ENCODE measurements at places on chromosomes 11 and 22.

DNA sequence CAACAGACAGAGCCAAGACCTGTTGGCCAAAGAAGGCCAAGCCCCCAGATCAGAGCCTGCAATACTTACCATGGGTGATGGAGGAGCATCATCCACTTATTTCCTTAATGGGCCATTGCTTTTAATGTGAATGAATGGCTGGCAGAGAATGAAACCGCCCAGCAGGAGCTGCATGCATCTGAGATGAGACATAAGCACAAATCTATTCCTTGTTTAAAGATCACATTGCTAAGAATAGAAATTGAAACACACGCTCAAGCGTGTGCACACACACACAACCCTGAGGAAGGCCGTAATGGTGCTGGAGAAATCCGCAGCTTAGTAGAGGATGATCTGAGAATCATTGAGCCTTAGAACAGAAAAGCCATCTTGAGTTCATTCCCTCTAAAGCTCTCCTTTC, 5.3 kb upstream of the RRAS2 start:
- no peak for DNase-seq

- DNase-seq, result no peak
Observed at GRCh38 chr11:75655605-75656004, 13.2 kb downstream of the MAP6 start.

- no peak for DNase-seq
Observed at GRCh38 chr11:97502201-97502600, 1112.4 kb downstream of the JRKL start.

GRCh38 chr22:31148953-31149627, 8.8 kb upstream of the PLA2G3 start:
- DNase-seq, result no peak

DNA sequence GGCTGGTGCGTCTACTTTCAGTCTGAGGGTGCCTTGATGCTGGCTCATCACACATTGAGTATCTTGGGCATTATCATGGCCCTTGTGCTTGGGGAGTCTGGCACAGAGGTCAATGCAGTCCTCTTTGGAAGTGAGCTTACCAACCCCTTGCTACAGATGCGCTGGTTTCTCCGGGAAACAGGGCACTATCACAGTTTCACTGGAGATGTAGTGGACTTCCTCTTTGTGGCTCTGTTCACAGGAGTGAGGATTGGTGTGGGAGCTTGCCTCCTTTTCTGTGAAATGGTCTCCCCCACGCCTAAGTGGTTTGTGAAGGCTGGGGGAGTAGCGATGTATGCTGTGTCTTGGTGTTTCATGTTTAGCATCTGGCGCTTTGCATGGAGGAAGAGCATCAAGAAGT, 4.9 kb downstream of the TLCD5 start:
- DNase-seq, result no peak

DNA sequence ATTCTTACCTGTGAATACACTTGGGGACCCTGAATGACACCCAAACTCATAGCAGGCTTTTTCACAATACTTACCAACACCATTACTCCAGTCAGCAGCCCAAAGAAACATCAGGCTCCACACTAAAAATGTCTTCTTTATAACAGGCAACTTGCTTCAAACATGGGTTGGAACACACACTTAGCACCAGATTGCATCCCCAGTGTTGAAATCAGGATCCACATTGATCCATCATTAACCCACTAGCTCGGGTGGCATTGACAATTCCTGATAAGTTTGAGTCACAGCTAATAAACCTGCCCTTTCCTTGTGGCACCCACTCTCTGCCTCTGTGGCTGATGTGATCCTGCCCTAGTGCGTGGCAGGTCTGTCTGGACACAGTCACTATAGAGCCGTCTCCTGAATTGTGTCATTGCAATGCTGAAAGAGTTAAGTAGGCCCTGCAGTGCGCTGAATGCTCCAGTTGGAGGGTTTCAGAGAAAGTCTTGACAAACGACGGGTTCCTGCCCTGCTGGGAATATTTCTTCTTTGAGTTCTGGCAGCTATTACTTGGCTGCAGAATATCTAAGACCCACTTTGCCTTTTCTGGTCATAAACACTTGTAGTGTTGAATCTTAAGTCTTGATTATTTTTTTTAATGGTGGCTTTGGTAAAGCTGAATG, 19.6 kb upstream of the C11orf96 start:
- DNase-seq, result no peak

DNA sequence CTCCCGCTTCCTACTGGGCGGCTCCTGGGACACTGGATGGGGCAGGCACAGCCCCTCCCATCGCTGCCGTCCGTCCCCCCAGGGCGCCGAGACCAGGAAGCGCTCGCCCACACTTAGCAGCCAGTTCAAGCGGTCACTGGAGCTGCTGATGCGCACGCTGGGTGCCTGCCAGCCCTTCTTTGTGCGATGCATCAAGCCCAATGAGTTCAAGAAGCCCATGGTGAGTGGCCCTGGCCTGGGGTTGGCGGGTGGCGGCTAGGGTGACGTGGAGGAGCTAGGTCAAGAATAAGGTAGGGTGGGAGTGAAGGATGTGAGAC, 44.6 kb downstream of the MYO7A start:
- no peak for DNase-seq

DNA sequence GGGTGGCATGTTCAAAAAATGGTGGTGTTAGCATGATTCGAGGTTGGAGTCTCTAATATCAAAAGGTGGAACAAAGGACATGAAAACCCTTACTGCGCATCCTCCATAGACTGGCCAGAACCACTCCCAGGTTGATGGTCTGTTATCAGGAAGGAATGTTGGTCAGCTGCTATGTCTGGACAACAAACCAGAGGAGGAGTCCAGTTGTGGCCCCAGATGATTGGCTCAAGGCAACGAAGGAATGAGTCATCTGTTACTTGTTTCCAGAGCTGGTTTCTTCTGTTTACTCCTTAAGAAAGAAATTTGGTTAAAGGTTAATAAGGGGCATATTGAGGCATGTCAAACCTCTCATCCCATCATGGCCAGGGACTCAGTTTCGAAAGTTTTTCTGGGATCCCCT, 56.8 kb upstream of the GRIA4 start:
- DNase-seq, result no peak
